ENCODE measurements at places on chromosomes 16 and 17. TPM values are rescaled to one million over a fixed set of nuclear protein-coding genes. Genes with fewer than 3 reads are reported as not detected.

CDRT4 gene
- 1.9 TPM for total RNA-seq

PIGS gene
- 41.5 TPM for total RNA-seq

KANSL1 gene
- total RNA-seq: 60.9 TPM

GPS1 gene
- total RNA-seq: 103 TPM

KRTAP1-5 gene
- not detected for total RNA-seq

SRL gene
- total RNA-seq: not detected

SHISA9 gene
- not detected for total RNA-seq

- H3K27ac ChIP-seq: no peak overlapping the region
- H3K36me3 ChIP-seq: no peaks in the 10 kb centered on the region
- peaks cover 6% of the 10 kb centered on the region for H3K27me3 ChIP-seq
- DNase-seq: no peak
- no peaks in the 10 kb centered on the region for H3K4me1 ChIP-seq
These were observed 115.3 kb upstream of the SOX9 start for GRCh38 chr17:72005332-72006163.

DNA sequence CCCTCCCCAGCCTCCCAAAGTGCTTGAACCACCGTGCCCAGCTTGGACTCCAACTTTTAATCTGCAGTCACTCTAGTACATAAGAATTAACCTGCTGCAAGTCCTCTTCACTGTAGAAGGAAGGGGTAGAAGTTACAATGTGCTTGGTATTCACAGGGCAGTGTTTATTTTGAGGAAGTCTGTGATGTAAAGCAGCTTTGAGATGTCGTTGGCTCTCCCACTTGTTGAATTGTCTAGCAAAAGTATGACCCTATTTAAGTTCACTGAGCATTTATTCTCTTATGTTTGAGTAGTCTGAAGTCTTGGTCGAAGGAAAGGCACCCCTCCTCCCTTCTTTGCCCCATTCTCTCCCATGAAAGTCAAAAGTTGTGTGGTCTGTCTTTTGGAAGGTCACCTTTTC, 28.2 kb downstream of the SF3B3 start:
- H3K36me3 ChIP-seq: peaks cover 41% of the 10 kb centered on the region
- peaks cover 31% of the 10 kb centered on the region for H3K4me1 ChIP-seq
- no peak overlapping the region for H3K4me3 ChIP-seq
- H3K27ac ChIP-seq: peak overlapping the region; percentile 6
- no peaks in the 10 kb centered on the region for H3K27me3 ChIP-seq

DNA sequence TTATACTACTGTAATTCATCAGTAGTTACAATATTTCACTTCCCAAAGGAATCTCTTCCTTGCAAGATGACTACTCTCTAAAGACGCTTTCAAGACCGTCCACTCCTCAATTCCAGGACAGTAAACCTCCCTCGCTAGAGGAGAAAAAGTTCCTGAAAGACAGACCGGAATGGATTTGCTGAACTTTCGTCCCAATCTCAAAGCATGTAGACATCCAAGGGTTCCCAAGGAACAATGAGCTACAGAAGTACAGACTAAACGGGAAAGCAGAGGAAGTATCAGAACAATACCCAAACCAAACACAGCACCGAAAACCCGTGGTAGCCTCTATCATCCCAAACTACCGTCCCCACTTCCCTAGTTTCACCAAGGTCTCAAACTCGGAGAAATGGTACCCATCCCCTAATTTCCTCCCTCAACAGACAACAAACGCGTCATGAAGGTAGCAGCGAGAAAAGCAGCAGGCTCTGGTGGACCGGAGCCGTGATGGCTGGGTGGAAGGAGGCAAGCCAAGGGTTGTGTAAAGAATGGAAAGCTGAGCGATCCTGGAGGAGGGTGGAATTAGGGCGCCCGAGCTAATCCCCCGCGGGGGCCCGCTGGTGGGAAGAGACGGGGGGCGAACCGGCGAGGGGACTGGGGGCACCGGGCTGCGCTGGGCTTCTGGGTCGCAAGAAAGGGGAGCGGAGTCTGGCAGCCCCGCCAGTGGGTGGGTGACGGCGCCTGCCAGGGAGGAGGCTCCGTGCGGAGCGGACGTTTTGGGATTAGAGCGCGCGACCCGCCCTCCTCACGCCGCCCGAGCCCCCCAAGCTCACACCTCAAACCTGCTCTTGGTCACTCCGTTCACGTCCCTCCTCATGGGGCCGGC, 647 bp downstream of the FBXL20 start:
- H3K27ac ChIP-seq: peak overlapping the region; percentile 82
- DNase-seq: peak; percentile 36
- no peaks in the 10 kb centered on the region for H3K27me3 ChIP-seq
- peaks cover 44% of the 10 kb centered on the region for H3K4me1 ChIP-seq
- H3K4me3 ChIP-seq: peak overlapping the region; percentile 97

DNA sequence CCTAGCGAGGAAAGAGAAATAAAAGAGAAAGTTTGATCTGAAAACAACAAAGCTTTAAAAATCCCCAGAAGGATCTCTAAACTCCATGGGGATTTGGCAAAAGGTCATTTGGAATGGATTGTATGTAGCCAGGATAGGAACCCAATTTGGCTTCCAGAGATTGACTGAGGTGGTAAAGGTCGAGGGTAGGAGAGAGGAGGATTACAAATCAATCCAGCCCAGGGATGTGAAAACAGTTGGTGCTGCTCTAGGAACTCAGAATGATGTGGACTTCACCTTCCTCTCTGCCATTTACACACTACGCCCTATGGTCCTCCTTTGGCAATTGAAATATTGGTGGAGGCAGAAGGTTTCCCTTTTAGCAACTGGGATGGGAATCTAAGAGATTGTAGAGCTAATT, 18.8 kb upstream of the SMIM36 start:
- no peak overlapping the region for H3K4me3 ChIP-seq
- H3K27me3 ChIP-seq: peaks cover 8% of the 10 kb centered on the region
- no peaks in the 10 kb centered on the region for H3K36me3 ChIP-seq

- DNase-seq: no peak
- H3K36me3 ChIP-seq: no peaks in the 10 kb centered on the region
- no peaks in the 10 kb centered on the region for H3K27me3 ChIP-seq
These were observed 13.7 kb upstream of the XYLT2 start for GRCh38 chr17:50332196-50332595.

- H3K36me3 ChIP-seq: no peaks in the 10 kb centered on the region
- no peak for DNase-seq
- H3K4me3 ChIP-seq: no peak overlapping the region
- peaks cover 11% of the 10 kb centered on the region for H3K27me3 ChIP-seq
These were observed 3.4 kb downstream of the NOD2 start for GRCh38 chr16:50696575-50697420.

DNA sequence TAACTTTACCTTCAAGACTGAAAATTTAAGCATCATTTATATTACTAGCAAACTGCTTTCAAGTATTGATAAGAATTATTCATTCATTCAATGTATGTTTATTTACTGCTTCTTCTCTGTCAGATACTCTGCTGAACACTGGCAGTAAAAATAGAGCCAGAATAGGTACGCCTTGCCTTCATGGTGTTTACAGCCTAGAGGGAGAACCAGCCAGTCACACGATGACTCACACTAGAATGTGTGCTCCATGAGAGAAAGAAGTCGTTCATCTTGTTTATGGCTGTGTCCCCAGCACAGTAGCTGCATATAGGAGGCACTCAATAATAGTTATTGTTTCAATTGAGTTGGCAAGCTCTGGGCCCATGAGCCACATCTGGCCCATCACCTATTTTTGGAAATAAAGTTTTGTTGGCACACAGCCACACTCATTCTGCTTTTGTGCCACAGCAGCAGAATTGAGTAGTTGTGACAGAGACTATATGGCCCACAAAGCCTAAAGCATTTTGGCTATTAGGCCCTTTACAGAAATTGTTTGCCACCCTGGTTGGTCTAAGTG, 84.2 kb downstream of the TMC6 start:
- no peak for DNase-seq
- no peaks in the 10 kb centered on the region for H3K27me3 ChIP-seq
- H3K4me1 ChIP-seq: peaks cover 36% of the 10 kb centered on the region
- H3K4me3 ChIP-seq: no peak overlapping the region
- H3K36me3 ChIP-seq: peaks cover 39% of the 10 kb centered on the region
- no peak overlapping the region for H3K27ac ChIP-seq

DNA sequence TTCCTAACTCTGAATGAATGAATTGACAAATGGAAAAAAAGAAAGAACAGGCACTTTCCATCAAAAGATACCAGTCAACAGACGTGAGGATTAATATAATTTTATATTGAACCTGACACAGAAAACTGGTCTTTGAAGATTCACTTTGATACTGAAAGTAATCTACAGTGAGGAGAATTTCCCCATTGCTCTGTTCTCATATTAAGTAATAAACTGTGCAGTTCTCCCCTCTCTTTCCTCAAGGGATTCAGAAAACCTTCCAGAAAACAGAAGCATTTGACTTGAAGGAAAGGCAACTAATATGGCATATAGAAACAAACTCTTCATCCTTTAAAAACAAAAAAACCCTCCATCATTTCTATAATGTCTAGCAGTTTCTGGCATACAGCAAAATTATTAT, 2.2 kb downstream of the TEX2 start:
- H3K36me3 ChIP-seq: no peaks in the 10 kb centered on the region
- H3K27me3 ChIP-seq: no peaks in the 10 kb centered on the region
- H3K4me1 ChIP-seq: peaks cover 39% of the 10 kb centered on the region
- H3K27ac ChIP-seq: no peak overlapping the region
- no peak for DNase-seq

DNA sequence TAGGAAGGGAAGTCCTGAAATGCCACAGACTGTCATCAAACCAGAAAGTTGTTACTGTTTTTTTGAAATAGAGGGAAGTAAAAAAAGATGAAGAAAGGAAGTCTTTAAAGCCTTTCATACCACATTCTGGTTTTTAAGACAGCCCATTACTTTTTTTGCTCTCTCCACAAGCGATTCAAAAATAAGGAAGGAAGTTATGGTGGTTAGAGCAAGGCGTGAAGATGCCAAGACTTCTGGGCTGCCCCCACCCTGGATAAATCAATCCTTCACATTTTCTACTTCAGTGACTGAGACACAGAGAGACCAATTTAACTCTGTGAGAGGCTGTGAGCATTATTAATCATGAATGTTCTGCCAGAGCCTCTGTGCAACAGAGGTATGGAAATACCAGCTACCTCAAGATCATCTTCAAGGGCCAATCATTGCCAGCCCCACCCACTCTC, 82.3 kb upstream of the BCAR1 start:
- H3K4me1 ChIP-seq: peaks cover 13% of the 10 kb centered on the region
- H3K27ac ChIP-seq: no peak overlapping the region
- no peaks in the 10 kb centered on the region for H3K27me3 ChIP-seq
- DNase-seq: no peak
- peaks cover 10% of the 10 kb centered on the region for H3K36me3 ChIP-seq

DNA sequence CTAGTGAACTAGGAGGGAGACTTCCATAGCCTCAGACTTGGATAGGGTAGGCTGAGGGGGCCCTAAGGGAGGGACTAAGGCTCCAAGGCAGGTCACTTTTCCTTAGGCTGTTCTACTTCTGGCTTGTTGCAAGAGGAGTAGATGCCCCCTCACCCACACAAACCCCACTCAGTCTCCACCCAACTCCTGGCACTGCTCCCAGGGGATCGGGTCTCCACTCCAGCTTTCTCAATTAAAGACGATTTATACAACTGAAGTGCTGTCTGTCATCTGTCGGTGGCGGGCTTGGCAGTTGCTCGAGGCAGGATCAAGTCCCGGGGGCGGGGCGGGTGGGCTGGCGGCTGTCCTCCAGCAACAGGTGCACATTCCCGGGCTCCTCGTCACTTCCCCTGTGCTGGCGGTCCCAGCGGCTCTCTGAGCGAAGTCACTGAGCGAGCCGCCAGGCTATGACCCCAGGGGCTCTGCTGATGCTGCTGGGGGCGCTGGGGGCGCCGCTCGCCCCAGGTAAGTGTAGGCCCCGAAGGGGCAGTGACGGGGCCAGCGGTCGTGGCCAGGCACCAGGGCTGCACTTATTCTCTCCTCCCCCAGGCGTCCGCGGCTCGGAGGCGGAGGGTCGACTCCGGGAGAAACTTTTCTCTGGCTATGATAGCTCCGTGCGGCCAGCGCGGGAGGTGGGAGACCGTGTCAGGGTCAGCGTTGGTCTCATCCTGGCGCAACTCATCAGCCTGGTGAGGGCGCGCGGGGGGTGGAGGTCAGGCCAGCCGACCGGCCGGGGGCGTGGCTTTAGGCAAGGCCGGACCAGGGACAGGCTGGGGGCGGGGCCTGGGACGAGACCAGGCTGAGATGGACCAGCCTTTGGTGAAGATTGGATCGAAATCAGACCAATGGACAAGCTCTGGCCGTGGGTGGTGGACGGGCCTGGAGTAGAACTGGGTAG, at the start of gene CHRNB1:
Gene CHRNB1 (plus strand): TSS at position 380 of the 937 bp plus-strand sequence. CDS start 67 bp downstream, at position 447.
- peak within 1 kb of the TSS; percentile 66 for H3K4me3 ChIP-seq
- H3K27me3 ChIP-seq: peaks cover 73% of the 10 kb centered on the region
- peaks cover 14% of the 10 kb centered on the region for H3K36me3 ChIP-seq

- peaks cover 38% of the 10 kb centered on the region for H3K4me1 ChIP-seq
- no peaks in the 10 kb centered on the region for H3K36me3 ChIP-seq
- H3K4me3 ChIP-seq: no peak overlapping the region
- H3K27me3 ChIP-seq: peaks cover 4% of the 10 kb centered on the region
- peak; percentile 75 for DNase-seq
These were observed 15.0 kb downstream of the HASPIN start for GRCh38 chr17:3738562-3739295.

DNA sequence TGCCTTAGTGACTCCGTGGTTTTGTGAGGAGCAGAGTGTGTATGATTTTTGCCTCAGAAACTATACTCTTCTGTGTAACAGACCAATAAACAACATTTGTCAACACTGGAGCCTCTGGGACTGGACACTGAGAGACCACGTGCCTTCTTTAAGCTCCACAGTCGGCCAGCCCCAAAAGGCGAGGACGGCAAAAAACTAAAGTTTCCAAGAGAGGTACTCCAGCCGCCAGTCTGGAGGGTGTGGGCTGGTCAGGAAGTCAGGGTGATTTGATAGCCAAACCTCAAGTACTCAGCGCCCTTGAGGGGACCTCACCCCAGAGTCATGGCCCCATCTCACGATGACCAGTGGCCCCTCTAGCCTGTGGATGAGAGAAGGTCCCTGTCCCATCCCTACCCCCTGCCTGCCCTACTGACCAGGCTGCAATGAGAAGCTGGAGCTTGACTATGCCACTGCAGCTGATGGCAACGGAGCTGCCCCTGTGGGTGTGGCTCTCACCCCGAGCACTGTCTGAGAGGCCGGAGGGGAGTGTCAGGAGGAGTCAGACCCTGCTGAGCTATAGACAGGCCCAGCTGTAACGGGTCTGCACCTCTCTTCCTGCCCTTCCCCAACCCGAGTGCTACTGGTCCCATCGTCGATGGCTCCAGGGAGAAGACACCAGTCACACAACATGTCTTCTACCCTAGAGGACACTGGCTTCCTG, 19.8 kb downstream of the MNT start:
- H3K27me3 ChIP-seq: no peaks in the 10 kb centered on the region
- no peak overlapping the region for H3K4me3 ChIP-seq
- peaks cover 5% of the 10 kb centered on the region for H3K36me3 ChIP-seq
- no peak for DNase-seq
